Stimulated activated CD4-positive, alpha-beta T cell treated with anti-CD3 and anti-CD28 coated beads, TNF-alpha, amount 100 ng/mL, for 1 hour (primary cell): ENCODE measurements at places on chromosomes 11 and 22.

DNA sequence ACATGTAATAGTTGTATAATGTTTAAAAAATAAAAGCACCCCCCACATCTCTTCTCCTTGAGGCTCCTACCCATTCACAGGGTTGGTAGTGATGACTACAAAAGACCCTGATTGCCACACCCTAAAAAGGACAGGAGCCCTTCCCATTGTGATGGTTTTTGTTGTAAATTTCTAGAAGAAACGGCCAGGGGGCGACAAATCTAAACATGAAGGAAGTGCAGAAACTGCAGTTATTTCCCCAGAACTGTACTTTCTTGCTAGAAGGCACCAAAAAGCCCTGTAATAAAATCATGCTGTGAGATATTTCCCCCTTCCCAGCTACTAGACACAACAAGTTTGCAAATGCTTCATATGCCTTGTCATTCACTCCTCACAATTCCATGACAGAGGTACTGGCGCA lies 10.8 kb downstream of the PRR5L start:
- no peak for DNase-seq

DNA sequence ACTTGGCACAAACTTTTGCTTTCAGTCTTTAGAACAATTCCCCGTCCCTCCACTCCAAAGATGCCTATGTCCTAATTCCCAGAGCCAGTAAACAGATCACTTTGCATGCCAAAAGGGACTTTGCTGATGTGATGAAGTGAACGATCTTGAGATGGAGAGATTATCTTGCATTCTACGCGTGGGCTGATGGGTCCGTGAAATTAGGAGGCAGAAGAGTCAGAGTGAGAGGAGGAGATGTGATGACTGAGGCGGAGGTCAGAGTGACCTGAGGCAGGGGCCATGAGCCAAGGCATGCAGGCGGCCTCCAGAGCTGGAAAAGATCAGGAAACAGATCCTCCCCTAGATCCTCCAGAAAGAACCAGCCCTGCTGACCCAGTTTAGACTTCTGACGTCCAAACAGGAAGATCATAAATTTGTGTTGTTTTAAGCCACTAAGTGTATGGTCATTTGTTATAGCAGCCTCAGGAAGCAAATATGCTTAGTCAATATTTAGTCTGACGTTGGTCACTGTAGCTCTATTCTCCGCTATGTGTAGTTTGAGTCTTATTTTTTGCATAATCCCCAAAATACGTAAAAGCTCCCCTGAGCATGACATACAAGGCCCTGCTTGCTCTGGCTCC lies 76.0 kb upstream of the TIMP3 start:
- DNase-seq: no peak

- DNase-seq: no peak
Observed at GRCh38 chr22:38172832-38173640, 8.6 kb downstream of the PLA2G6 start.

- DNase-seq: no peak
Observed at GRCh38 chr22:38124236-38124974, 13.9 kb upstream of the BAIAP2L2 start.

DNA sequence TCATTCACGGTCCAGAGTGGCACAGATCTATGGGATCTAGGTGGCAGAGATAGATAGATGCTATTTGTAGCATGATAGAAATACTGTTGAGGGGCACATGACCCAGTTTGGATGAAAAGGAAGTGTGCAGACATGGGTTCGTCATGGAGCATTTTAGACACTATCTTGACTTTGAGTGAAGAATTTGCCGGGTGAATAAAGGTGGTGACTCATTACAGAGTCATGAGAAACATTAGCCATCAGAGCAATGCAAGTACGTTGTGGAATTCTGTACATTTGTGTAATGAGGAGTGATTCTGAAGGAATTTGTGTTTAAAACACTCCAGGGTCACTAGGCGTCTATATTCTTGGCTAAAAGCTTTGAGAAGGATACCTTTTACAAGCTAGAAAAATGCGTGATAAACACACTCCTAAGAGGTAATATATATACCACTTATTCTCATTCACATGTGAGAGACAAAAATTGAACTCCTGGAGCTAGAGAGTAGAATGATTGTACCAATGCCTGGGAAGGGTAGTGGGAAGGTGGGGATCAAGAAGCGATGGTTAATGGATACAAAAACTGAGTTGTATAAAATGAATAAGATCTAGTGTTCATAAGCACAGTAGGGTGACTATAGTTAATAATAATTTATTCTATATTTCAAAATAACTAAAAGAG lies 593.7 kb upstream of the LUZP2 start:
- DNase-seq: no peak

DNA sequence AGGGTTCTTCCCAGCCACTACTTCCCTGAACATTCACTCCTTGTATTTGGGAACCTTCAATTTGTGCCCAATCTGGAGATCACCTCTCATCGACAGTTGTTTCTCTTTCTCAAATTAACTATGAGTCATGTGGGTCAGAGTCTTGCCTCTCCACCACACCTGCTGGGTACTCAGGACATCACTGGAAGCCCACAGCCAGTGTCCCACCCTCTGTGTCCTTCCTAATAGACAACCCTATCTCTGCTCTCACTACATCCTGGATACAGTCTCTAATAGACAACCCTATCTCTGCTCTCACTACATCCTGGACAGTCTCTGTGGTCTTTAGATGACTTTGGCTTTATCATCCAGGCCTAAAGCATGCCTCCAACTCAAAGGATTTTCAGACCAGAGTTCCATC lies 70.1 kb downstream of the ARL14EP start:
- DNase-seq: no peak

DNA sequence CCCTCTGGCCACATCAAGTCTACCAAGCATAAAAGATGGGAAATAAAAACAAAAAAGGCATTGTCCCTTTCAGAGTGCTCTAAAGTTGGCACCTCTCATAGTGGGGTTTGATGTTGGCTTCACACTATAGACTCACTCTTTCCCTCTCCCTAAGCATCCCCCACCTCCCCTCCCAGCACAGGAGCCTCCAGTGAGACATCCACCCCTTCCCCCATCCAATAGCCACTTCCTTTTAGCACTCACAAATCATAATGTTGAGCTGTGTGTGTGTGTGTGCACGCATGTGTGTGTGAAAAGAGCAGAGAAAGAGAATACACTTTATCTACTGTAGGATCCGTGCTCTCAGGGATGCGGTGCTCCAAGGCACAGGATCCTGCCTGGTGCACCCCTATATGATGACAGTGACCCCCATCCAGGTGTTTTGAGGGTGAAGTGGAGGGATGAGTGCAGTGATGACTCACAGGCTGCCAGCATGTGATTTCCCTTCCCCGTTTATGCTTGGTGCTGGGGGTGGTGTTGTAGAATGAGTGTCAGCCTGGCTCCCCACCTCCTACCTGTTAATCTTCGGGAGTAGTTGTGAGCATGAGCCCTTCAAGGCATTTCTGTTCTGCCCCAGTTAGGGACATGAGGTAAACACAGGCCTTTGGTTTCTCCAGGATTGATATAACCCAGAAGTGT lies 235.2 kb upstream of the B3GAT1 start:
- no peak for DNase-seq

DNA sequence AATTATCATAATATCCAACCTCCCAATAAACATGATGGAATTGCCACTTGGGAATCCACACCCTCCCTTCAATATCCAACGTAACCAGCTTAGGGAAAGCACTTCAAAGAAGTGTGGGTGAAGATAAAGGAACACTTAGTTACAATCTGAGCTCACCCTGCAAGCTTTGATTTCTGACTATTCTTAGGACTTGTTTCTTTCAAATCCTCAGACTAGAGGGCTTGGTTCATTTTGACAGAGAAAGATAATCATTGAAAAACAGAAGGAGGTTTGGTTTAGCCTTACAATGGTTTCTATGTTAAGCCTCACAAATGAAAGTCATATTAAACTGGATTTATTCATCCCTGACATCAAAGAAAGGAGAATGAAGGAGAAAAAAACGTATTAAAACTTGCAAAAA lies 57.9 kb upstream of the SYT13 start:
- DNase-seq: no peak

GRCh38 chr11:14193644-14194043 lies 165.3 kb downstream of the RRAS2 start:
- DNase-seq: no peak

DNA sequence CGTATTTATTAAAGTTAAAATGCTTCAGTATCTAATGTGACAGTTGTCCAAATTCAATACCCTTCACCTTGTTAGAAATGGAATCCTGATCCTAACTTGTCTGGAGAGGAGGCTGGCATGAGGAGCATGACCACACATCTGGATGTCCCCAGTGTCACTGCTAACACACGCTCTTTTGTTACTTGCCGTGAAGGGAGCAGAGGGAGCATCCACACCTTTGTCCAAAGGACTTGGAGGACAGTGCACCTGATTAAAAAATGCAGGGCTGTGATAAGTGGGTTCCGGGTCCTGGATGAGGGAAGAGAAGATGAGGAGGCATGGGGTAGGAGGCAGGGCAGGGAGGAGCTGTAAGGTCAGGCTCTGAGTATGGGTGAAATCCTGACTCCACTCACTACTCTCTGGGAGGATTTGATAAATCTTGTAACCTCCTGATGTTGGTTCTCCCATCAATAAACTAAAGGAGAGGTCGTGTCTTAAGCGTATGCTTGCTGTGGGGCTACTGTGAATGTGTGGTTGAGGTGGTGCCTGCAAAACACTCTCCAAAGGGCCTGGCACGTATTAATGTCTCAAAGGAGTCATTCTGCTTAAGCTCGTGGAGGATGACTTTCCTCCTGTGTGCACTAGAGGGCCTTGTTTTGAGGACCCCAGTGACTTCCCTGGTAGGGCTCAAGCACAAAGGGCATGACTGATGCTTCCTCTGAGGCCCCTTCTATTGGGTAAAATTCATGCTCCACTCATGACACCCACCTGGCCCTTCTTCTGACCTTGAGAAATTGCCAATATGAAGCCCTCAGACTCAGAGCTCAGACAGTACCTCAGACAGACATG lies 16.8 kb upstream of the IGLL5 start:
- DNase-seq: no peak

DNA sequence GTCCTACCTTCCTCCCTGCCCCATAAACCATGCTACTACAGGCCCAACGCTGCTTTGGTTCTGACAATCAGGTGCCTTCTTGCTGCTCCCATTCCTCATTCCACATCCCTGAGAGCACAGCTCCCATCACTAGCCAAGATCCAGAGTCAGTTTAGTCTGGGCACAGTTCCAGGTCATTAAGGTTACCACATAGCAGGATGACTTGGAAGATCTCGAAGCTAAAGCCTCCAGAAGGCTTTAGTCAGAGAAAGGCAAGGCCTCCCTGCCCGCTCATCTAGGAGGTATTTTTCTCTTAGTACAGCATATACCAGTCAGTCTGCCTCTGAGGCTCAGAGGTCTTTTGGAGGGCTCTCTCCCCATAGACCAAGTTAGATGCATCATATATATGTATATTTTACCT lies 30.3 kb downstream of the TRIM66 start:
- DNase-seq: no peak

DNA sequence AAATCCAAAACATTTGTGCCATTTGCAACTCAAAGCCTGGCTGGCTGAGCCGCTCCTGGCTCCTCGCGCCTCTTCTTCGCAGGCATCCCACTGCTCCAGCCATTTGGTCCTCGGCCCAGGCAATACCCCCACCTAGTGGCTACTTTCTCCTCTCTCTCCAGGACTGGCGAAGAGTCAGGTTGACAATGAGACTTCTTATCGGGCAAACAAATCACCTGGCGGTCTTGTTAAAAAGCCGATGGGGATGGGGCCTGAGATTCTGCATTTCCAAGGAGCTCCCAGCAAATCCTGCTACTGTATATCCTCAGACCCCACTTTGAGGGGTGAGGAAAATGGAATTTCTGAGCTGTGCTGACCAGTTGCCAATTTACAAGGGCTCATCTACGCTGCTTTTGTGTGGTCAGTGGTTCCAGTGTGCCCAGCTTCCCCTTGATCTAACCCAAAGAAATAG lies 89.0 kb downstream of the ISX start:
- no peak for DNase-seq

DNA sequence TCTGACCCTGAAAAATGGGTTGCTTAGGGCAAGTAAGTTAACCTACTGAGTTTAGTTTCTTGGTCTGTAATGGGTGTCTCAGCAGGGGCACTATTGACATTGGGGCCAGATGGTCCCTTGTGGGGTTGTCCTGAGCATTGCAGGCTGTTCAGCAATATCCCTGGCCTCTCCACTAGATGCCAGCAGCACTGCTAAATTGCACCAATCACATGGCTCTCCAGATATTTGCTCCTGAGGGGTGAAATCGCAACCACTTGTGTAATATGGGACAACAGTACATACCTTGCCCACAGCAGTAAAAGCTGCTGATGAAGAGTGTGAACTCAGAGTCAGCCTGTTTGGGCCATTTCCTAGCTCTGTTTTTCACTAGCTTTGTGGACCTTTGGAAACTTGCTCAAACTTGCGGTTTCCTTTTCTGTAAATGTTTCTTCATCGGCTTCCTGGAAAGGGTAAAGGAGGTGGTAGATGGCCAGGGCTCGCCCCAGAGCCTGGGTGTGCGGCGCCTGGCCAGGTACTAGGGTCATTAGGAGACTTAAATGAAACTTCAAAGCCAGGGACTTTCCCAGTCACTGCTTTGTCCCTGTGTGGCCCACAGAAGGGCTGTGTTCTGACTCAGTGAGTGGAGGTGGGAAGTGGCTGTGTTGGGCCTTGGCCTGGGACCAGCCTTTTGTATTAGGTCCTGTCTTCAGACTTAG lies 13.0 kb downstream of the NCF4 start:
- no peak for DNase-seq

GRCh38 chr11:87290304-87290922 lies 252.7 kb downstream of the TMEM135 start:
- DNase-seq: no peak

DNA sequence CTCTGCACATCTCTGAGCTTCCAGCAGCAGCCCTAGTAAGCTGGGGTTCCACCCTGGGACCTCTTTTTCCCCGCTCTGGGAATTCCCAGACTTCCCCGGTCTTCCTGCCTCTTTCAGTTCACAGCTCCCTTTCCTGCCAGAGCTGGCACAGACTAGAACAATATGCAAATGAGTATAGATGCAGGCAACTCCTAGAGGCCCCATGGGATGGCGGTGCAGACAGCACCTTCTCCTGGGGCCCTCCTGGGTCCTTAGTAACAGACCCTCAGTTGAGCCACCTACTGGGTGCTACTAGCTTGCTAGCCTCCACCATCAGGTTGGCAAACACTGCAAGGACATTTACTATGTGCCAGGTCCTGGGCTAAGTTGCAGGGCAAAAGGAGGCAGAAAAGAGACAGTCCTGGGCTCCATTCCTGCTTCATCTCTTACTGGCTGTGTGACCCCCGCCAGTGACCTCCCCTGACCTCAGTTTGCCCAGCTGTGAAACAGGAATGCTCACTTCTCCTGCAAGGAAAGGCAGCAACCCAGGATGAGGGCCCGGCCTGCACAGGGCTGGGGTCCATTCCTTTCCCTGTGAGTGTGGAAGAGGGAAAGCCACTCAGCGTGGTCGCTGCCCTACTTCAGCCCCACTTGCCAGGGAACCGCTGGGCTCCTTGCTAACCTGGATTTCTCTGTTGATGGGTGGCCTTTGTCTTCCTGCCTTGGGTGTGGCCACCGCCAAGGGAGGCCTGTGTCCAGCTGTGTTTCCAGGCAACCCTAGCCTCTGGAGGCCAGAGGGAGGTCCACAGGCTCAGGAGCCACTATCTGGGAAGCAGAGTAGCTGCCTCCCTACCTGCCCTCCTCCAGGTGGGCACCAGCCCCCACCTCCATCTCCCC lies 7.3 kb downstream of the RELT start:
- no peak for DNase-seq
